ENCODE measurements at places on chromosomes 1 and 21. TPM values are rescaled to one million over a fixed set of nuclear protein-coding genes. Genes with fewer than 3 reads are reported as not detected.

Gene GPR52
- total RNA-seq = 0.76 TPM

Gene SPOCD1
- total RNA-seq = 0.05 TPM

Gene CADM3
- total RNA-seq = not detected

Gene SYCP1
- total RNA-seq = not detected

Gene DDR2
- total RNA-seq = 41.1 TPM

Gene ODF2L
- total RNA-seq = 20.7 TPM

Gene DIRAS3
- total RNA-seq = 0.42 TPM

Gene HLX
- 15.4 TPM for total RNA-seq

Measured in SJCRH30 (cell line).